ENCODE measurements at places on chromosomes 16 and 17.

- DNase-seq, result no peak
These were observed 17.8 kb downstream of the SAP30BP start for GRCh38 chr17:75684924-75685323.

GRCh38 chr16:50612849-50613198 is 64.6 kb downstream of the NKD1 start:
- no peak for DNase-seq

- peak; percentile 76 for DNase-seq
These were observed 23.4 kb upstream of the MPO start for GRCh38 chr17:58303971-58304749.

DNA sequence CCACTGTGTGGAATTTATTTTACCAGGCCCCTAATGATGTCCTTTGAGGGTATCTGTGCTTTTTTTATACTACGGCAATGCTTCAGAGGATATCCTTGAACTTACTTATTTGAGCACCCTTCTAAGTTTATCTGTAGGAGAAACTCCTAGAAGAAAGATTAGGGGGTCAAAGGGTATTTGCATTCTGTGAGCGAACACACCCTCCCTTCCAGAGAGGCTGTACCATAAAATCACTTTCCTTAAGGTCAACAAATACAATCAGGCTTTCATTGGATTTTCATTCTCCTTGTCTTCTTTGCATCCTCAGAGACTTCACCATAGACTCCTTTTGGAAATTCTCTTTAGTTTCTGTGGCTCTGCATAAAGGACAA is 4.7 kb upstream of the C1QTNF1 start:
- DNase-seq, result no peak

GRCh38 chr17:61134551-61135235 is 264.9 kb upstream of the TBX2 start:
- DNase-seq, result no peak

DNA sequence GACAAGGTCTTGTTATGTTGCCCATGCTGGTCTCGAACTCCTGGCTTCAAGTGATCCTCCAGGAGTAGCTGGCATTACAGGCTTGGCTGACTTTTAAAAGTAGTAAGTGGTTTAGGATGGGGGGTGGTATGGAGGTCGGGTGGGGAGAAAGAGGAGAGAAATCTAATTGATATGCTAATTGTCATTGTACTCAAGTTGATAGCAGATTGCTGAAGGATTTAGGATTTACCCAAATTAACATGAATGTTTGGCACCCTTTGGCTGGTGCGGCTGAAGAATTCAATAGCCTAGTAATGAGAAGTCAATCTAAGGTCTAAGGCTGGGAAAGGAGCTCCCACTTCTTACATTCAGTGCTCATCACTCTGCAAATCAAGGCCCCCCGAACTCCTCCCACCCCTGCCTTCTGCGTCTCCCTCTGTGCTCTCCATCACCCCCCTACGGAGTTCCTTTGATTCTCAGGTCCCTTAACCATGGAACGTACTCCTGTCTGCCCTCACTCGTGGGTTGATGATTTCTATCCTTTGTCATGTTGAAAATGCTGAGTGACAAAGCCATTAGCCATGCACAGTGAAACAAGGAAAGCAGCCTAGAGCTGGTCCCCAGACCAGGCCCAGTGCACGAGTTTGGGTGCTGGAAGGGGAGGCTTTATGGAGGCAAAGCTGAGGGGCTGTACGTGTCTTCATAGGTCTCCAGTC is 17.3 kb downstream of the CDH13 start:
- no peak for DNase-seq

DNA sequence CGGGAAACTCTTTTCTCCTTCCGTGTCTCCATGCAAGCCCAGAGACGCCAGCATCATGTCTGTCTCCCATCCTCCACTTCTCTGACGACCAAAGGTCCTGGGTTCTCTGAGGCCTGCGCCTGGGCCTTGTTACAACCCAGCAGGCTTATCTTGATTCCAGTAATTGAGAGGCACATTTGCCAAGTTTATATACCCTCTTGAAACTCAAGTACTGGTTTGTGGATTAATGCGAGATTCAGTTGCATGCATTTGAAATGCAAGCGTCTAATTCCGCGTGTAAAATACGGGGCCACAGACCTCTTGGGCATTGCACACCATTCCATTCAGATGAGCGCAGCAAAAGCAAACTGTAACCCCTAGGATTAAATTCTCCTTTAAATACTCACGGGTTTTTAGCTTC is 28.7 kb upstream of the CRISPLD2 start:
- no peak for DNase-seq

GRCh38 chr16:85396879-85397871 is 215.9 kb upstream of the GSE1 start:
- DNase-seq, result no peak

GRCh38 chr17:80210348-80211108 is 9.6 kb downstream of the SGSH start:
- no peak for DNase-seq

DNA sequence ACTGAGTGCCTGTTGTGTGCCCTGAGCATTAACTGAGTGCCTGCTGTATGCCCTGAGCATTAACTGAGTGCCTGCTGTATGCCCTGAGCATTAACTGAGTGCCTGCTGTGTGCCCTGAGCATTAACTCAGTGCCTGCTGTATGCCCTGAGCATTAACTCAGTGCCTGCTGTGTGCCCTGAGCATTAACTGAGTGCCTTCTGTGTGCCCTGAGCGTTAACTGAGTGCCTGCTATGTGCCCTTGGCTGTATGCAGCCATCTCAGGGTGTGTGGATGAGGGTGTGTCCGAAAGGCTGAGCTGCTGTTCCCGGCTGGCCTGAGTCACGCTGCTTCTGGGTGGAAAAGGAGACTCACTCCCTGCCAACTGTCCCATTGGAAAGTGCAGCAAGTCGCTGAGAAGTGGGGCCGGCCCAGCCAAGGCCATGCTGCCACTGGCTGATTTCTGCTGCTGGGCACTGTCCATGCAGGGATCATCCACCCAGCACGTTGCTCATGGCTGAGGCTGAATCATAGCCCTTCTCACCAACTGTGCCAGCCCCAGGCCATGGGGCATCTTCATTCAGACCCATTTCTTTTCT is 113.8 kb downstream of the OR1D5 start:
- DNase-seq, result no peak

- DNase-seq, result no peak
These were observed 344.8 kb downstream of the SNX29 start for GRCh38 chr16:12321311-12321842.

GRCh38 chr17:7215652-7216180 is 3.9 kb downstream of the DLG4 start:
- DNase-seq, result peak; percentile 28

DNA sequence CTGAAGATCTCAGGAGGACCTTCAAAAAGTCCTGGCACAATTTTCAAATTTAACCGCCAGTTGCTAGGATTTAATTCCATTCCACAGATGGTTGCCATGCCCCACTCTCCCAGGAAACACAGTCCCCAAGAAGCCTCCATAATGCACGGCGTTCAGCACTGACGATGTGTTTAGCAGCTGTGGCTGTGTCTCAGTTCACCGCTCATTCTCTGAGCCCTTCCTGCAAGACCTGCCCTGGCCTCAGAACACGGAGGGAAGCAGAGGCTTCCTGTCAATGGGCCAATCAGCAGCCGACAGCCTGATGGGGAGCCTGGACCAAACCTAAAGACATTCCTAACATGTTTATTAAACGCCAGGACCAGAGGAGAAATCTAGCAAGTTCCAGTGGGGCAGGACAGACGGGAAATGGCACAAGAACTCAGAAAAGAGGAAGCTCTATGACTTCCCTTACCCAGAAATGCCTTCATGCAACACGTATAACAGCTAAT is 4.9 kb downstream of the MYLK3 start:
- peak; percentile 67 for DNase-seq

GRCh38 chr17:74862108-74862901 is 2.6 kb upstream of the GRIN2C start:
- peak; percentile 74 for DNase-seq

DNA sequence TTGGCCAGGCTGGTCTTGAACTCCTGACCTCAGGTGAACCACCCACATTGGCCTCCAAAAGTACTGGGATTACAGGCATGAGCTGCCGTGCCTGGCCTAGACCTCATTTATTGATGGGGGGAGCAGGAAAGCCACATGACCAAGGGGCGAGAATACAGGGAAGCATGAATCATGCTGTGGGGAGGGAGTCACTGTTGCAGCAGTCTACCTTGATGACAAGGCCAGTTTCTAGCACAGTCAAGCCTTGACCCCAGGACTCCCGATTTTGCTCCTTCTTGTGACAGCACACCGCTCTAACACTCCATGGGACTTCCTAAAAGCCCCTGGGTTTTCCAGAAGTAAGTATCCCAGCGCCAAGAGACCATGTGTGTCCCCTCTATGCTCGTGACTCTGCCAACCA is 42.9 kb upstream of the IRF8 start:
- DNase-seq, result no peak

- no peak for DNase-seq
These were observed 4.0 kb downstream of the KIFC3 start for GRCh38 chr16:57798267-57798810.

GRCh38 chr17:72812823-72813222 is 279.7 kb downstream of the SLC39A11 start:
- no peak for DNase-seq

DNA sequence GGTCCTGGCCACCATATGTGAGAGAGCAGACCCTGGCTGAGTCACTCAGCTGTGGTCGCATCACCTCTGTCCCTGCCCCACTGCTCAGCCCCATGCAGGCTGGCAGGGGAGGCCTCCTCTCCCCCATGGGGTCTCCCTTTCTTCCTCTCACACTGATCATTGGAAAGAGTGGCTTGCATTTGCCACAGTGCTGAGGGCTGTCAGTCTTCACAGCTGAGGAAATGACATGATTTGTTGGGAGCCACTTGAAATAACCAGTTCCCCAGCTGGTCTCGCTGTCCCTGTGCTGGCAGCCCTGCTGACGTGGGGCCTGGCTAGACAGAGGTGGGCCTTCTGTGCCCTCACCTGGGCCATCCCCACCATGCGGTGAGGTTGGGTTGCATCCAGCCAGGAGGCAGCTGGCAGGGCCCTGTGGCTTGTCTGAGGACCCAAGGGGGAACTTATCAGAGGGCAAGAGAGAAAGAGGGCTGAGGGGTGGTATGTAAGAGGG is 30.1 kb upstream of the MED9 start:
- DNase-seq, result no peak

- DNase-seq, result no peak
These were observed 9.1 kb downstream of the UNC13D start for GRCh38 chr17:75834928-75835653.

DNA sequence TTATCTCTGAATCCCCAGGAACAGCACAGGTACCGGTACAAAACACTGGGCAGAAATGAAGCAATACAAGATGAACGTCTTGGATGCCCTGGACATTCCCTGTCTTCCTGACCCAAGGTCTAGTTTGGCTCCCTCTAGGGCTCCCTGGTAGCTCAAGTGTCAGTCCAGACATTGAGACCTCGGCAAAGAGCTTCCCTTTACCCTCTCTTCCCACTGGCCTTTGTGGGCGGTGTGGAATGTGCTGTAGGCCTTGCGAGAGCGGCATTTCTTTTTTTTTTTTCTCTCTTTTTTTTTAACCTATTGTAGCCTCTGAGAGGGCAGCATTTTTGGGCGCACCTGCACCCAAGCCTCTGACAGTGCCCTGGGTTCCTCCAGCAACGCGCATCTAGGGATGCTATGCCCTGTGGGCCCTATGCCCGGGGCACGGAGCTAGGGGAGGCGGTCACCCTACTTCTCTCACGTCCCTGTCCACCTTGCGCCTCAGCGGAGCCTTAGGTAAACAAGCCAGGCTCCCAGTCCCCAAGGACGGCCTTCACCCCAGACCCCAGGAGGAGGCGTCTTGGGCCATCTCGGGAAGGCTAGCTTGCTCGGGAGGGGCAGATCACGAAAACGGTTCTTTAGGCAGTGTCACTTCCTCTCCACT is 1.2 kb upstream of the NFATC3 start:
- no peak for DNase-seq

DNA sequence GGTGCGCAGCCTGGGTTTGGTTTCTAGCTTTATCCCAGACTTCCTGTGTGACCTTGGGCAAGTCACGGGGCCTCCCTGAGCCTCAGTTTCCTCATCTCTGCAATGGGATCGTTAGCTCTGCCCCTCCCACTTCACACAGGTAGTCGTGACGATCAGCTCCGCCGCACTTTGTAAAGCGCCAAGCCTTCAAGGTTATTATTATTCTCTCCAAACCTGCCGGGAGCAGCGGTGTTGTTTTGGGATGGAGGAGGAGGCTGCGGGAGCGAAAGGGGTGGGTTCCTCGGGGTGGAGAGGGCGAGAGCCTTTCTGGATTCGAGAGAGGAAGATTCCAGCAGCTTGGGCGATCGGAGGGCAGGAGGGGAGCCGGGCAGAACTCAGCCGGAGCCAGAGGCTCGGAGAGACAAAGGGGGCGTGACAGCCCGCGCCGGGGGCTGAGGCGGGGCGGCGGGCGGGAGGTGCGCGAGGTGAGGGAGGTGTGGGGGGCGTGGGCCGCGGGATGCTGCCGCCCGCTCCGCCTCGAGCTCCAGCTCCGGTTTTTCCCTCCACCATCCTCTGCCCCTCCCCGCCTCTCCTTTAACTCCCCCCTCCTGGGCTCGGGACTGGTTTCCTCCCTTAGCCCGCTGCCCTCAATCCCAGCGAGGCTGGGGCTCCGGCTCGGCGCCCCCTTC is at the start of gene EFNB3:
Gene EFNB3 (plus strand): TSS at position 602 of the 668 bp plus-strand sequence. CDS start 397 bp downstream, outside the sequence.
- DNase-seq, result peak; percentile 53

DNA sequence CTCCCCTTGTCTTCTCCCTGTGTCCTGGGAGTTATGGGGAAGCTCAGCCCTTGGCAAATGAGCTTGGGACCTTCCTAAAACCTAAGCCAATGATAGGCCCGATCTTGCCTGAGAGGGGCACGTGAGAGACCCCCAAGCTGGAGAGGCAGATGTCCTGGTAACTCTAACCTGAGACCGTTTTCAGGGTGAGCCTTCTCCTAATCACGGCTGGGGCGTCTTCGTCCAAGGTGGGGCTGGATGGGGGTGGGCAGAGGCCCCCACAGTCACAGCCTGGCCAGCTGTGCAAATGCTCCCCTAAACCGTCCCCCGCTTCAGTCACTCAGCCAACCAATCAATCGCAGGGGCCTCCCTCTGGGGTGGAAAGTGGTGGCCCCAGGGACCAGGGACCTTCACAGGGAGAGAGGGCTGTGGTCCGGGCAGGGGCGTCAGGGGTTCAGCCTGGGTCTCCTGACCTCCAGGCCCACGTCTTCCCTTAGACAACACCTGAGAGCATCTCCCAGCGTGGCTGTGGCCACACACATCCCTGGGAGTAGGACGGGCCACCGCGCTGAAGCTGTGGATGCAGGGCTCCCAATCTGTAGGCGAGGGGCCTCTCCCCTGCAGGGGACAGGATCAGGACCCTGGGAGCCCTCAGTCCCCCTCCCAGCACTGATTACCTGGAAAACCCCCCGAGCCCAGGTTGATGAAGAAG is 30.6 kb downstream of the ACTG1 start:
- DNase-seq, result no peak

DNA sequence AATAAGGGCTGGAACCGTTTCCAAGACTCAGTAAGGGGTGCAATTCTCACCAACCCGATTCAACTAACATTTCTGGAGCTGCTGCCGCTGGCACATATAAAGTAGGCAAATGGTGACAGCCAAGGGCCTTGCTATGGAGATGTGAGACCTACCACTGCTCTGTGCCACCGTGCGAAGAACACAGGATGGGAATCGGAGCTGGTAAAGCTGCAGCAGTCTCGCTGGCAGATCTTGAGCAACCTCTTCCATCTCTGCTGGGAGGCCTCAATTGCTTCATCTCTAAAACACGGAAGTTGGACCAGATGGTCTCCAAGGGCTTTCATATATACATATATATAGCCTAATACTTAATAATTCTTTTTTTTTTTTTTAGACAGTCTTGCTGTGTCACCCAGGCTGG is 128.9 kb upstream of the RCVRN start:
- peak; percentile 49 for DNase-seq

All from KBM-7 (cell line).